Naive thymus-derived CD4-positive, alpha-beta T cell (primary cell): ENCODE measurements at places on chromosomes 11 and 22. TPM values are rescaled to one million over a fixed set of nuclear protein-coding genes. Genes with fewer than 3 reads are reported as not detected.

The OR51E1 gene
- not detected for total RNA-seq

The GLYAT gene
- not detected for total RNA-seq

The TTC12 gene
- total RNA-seq: 58.2 TPM

The KCNQ1OT1 gene
- total RNA-seq: 0.51 and 0.56 TPM in 2 replicates

The SLC43A3 gene
- 12.2 TPM for total RNA-seq

The OR51B5 gene
- not detected for total RNA-seq

The SNX32 gene
- 1.1 TPM for total RNA-seq

The TLCD5 gene
- total RNA-seq: 0.17 TPM

The WNT7B gene
- not detected in 2 replicates for total RNA-seq

The PDGFD gene
- not detected for total RNA-seq

The CD6 gene
- total RNA-seq: 322 and 361 TPM in 2 replicates

The SCO2 gene
- total RNA-seq: 5.5 TPM

The SLC17A6 gene
- total RNA-seq: not detected

The TBX10 gene
- not detected for total RNA-seq

The TALDO1 gene
- total RNA-seq: 187 TPM

The PTGDR2 gene
- total RNA-seq: 1.3 TPM

The KIAA1671 gene
- total RNA-seq: 4.5 TPM

The P2RY2 gene
- 5.3 TPM for total RNA-seq

The CCDC15 gene
- 4.7 and 5.1 TPM in 2 replicates for total RNA-seq

The CCDC73 gene
- not detected for total RNA-seq

The SYCE3 gene
- not detected for total RNA-seq

The SELENOO gene
- 24.6 and 26.7 TPM in 2 replicates for total RNA-seq

The TCN2 gene
- 8.9 TPM for total RNA-seq

The MMP11 gene
- total RNA-seq: 4.0 TPM

The IGLL1 gene
- not detected for total RNA-seq
